ENCODE measurements at places on chromosomes 7 and 10. TPM values are rescaled to one million over a fixed set of nuclear protein-coding genes. Genes with fewer than 3 reads are reported as not detected.

Gene ENTPD7
- 9.7 TPM for total RNA-seq

Gene CACNA2D1
- 197 TPM for total RNA-seq

Gene RAPGEF5
- 83.7 TPM for total RNA-seq

Gene AQP1
- total RNA-seq, result 107 TPM

Gene ASB10
- 4.9 TPM for total RNA-seq

Gene AKR1C2
- total RNA-seq, result 2.8 TPM

Gene TRPV5
- 0.21 TPM for total RNA-seq

Gene ODAD2
- 1.0 TPM for total RNA-seq

Gene ZNF273
- 7.4 TPM for total RNA-seq

Gene VWDE
- total RNA-seq, result 3.1 TPM

Gene PAX4
- total RNA-seq, result not detected

Gene AKAP9
- 170 TPM for total RNA-seq

Gene DHX32
- total RNA-seq, result 29.2 TPM

Gene CWF19L1
- total RNA-seq, result 29.4 TPM

Gene MYL10
- total RNA-seq, result 20.9 TPM

Gene GPR85
- total RNA-seq, result 1.2 TPM

Gene CAMK1D
- 10.9 TPM for total RNA-seq

Gene TMEM196
- not detected for total RNA-seq

Gene PRR15
- 0.31 TPM for total RNA-seq

Gene BEND7
- total RNA-seq, result 5.1 TPM

Gene EMX2
- 1.9 TPM for total RNA-seq

Gene LRRTM3
- 0.62 TPM for total RNA-seq

Data from tongue (tissue), 3 donors.